ENCODE measurements at places on chromosomes 2 and 18.

GRCh38 chr18:72542342-72542741 is 1.8 kb downstream of the CBLN2 start:
- DNase-seq = no peak

- peak; percentile 34 for DNase-seq
Observed at GRCh38 chr2:196750977-196751631, 48.4 kb downstream of the GTF3C3 start.

GRCh38 chr2:237665713-237666143 is 38.3 kb downstream of the LRRFIP1 start:
- no peak for DNase-seq

DNA sequence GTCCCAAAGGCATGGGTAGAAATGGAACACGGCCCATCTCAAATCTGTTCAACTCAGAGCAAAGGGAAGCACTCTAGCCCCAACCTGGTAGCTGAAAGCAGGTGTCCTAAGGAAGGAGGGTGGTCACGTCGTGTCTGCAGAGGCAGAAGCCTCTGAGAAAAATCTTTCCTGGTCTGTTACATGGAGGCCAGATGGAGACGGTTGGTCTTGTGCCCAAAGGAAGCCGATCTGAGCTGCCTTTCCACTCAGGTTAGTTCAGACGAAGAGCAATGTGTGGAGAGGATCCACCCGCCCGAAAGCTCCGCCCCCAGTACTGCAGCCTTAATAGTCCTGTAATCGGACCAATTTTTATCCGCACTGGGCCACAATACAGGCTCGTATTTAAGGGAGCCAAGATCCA is 54.9 kb upstream of the AMMECR1L start:
- DNase-seq = no peak

DNA sequence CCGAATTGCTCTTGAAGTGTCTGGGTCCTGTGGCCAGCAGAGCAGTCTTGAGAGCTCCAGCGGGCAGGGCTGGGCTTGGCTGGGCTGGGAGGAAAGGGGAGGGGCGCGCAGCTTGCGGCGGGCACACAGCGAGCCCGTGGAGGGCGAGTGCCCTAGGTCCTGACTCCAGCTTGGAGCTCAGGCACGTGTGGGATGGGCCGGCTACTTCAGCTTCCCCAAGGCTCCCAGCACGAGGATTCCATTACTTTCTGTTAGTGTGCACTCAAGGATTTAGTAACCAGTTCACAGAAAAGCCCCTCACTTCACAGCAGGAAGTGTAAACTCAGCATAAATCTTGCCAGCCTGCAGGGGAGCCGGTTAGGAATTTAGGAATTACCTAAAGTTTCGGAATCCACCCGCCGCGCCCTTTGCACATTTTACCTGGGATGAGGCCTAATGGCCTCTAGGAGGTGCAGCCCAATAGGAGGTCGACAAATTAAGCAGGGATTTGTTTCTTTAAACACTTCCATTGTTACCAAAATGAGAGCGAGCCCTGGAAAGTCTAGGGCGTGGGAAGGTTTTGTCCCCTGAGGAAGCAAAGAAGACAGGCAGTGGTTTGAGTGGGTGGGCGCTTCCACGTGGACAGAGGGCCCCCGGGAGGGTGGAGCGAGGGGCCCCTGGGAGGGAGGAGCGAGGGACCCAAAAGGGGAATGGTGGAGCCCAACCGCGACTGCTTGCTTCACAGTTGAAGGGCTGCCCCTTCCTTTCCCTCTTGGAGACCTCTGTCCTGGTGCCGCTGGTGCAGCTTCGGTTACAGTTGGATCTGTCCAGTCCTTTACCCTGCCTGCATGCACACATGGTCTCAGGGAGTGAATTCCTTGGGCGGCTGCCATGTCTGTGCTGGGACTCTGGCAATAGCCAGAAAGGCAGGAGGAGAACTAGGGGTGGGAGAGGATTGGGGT is 93.3 kb downstream of the CTAGE1 start:
- DNase-seq = no peak

GRCh38 chr2:12918138-12918834 is 201.6 kb downstream of the TRIB2 start:
- no peak for DNase-seq

DNA sequence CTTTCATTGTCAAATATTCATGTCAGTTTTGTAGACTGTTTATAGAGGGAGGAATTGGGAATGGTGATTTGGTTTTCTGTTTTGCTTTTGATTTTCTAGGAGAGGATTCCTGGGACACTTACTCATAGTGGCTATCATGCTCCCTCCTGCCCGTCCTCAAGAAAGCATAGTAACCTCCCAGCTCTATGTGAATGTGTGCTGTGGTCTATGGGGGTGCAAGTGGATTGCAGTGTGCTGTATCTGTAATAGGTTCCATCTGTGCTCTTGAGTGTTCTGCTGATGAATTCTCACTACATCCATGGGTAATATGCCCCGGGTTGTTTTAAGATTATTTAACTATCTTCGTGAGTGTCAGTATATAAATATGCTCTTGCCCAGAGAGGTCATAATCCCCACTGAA is 811.3 kb downstream of the CNTNAP5 start:
- DNase-seq = no peak

DNA sequence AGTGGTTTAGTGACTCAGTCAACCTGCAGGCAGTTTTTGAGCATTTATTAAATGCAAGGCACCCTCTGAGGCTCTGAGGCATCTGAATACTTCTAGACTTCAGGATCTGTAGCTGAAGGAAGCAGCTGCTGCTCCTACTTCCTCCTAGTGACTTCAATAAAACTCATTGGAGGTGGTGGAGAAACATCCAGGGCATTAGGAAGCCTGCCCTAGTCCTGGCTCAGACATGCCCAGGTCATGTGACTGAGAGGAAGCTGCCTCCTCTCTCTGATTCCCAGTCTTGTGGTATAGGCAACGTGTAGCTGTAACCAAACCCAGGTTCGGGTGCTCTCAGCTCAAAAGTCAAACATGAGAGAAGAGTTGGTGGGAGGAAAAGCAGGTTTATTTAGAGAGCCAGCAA is 287.2 kb upstream of the GYPC start:
- DNase-seq = no peak

GRCh38 chr18:79453816-79454735 is 58.3 kb downstream of the NFATC1 start:
- DNase-seq = no peak

GRCh38 chr2:24494410-24494809 is 3.4 kb downstream of the NCOA1 start:
- no peak for DNase-seq

- DNase-seq = no peak
Observed at GRCh38 chr2:19114126-19114525, 244.3 kb downstream of the OSR1 start.

DNA sequence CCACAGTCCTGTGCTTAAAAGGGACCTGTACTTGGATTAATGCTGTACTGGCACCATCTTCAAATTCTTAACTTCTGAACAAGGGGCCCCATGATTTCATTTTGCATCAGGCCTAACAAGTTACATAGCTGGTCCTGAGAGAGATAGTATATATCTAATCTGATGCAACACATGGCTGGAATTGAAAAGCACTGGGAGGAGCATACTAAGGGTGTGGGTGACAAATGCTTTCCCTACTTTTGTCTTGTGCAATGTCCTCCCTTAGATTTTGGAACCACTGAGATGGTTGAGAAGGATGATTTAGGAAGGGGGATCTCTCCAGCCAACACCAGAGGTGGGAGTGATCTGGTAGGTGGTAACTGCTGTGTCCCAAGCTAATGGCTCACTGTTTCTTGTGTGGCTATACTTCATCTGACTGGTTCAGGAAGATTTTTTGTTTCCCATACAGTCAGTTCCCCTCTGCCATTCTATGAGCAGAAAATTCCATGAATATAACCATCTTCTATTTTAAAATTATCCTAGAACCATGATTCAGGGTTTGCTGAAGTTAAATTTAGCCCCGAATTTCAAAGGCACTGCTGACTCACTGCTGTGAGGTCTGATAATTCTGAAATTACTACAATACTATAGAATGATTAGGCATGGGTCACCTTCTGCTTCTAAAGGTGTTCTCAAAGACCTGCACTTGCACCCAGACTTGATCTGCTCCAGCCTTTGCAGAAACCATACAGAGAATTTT is 108.3 kb upstream of the NCKAP5 start:
- no peak for DNase-seq

GRCh38 chr18:26489881-26490280 is 58.5 kb downstream of the KCTD1 start:
- no peak for DNase-seq

DNA sequence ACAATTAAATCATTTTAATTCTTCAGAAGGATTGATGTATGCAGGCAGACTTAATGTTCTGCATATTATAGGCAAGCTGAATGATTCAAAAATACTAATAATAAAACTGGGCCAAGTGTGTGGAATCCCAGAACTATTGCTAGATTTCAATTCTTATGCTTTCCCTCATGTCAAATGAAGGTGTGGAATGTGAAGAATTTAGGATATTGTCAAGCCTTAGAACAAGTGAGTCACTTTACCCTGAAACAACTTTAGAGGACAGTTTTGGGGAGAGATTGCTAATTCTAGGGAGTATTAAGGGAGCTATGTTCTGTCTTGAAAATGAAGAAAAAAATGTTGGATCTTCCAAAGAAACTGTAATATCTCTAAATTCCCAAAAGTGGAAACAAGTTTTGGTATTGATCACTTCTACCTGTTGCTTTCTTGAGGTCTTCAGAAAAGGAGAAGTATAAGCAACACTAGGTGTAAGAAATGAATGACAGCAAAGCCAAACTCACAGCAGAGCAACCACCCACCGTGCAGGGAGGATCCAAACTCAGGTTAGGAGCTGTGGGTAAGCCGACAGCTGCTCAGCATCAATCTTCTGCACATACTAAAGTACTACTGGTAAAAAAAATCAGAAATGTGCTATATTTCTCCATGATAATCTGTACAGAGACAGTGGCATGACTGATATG is 818.1 kb downstream of the SLC4A3 start:
- DNase-seq = no peak

- no peak for DNase-seq
Observed at GRCh38 chr2:137992039-137992646, 27.9 kb downstream of the HNMT start.

DNA sequence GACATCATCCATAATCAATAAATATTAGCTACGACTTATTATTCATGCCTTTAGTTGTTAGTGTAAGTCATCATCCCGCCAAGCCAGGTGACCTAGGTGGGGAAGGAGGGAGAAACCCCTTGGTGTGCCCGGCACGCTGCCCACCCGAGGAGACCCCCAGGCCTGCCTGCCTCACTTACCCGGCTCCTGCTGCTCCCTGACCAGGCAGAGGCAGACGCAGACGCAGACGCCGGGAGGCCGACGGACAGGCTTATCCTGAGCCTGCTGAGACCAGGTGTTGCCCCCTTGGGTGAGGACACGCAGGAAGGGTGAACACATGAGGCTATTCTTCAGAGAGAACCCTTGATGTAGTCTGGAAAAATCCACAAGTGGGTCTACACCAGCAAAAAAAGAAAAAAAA is 401.8 kb downstream of the GALR1 start:
- DNase-seq = no peak

- DNase-seq = no peak
Observed at GRCh38 chr2:92072461-92073035, 2798.7 kb upstream of the TEKT4 start.

All from stimulated activated CD4-positive, alpha-beta T cell treated with anti-CD3 and anti-CD28 coated beads, Interleukin-1b, Interleukin-23, amount 100 ng/mL, for 1 hour (primary cell).